Uterus (tissue), 4 donors: ENCODE measurements at places on chromosomes 16 and 17.
A peak's percentile ranks its signal among the peaks of the same experiment; 100 is the strongest.

DNA sequence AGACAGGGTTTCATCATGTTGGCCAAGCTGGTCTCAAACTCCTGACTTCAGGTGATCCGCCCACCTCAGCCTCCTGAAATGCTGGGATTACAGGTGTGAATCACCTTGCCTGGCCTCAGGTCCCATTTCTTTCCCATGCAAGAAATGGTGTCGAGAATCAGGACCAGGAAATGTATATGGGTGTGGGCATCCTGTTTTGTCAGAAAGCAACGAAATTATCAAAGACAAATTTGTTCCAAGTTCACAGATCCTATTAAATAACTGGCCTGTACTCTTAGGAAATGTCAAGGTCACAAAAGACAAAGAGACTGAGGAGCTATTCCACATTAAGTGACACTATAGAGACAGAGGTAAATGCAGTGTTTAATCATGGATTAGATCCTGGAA lies 17.1 kb upstream of the ST6GALNAC1 start:
- no peak for DNase-seq

DNA sequence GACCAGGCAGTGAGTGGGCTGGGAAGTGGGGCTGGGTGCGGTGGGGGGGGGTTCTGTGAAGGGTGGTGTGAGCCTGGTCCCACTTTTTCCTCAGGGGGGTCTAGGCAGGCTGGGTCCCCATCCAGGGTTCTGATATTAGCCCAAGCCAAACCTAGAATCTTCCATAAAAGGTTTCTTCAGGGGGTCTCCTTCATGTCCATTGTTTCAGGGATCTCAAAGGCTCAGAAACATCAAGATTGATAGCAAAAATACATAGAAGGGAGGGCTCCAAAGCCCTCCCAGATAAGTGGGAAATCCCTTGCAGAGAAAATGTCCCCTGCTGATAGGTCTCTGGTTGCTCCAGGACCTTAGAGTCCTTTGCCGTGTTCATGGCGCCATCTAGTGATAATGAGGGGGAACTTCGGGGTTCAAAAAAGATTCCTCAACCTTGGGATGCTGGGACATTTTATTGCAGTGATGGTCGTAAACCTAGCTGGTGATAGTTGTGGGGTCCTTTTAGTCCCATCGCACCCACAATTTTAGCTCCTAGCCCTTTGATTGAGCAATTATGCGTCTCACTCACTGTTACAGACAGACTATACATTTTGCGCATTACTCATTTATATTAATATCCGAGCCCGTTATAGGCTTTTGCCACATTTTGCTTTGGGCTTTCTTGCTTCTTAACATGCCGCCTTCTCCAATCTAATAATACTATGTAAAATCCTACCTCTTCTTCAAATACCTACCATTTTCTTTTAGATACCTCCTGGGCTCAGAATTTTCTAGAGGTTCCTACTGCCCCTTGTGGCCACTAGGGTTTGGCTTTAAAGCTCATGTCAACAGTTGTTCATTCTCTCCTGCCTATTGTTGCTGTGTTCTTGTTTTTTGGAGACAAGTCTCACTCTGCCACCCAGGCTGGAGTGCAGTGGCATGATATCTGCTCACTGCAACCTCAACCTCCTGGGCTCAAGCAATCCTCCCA lies 35.1 kb downstream of the IGF2BP1 start:
- peak; percentile 30 for DNase-seq

DNA sequence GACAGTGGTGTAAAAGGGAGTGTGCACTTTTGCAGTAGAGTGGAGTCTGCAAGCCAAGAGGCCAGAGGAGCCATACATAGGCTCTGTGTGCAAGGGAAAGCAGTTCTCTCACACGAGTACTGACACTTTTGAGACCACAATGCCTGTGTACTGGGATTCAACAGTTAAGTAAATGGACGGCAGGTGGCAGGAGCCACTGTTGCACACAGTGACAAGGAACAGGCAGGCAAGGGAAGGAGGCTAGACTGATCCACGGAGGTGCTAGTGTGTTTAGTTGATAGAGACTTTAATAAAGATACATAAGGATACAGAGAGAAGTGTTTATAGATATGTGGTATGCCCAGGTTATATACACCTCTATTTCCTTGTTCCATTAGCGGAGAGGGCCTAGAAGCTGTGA lies 67.0 kb downstream of the MPRIP start:
- no peak for DNase-seq

GRCh38 chr17:36070427-36070826 lies 6.4 kb downstream of the CCL18 start:
- DNase-seq, result no peak

DNA sequence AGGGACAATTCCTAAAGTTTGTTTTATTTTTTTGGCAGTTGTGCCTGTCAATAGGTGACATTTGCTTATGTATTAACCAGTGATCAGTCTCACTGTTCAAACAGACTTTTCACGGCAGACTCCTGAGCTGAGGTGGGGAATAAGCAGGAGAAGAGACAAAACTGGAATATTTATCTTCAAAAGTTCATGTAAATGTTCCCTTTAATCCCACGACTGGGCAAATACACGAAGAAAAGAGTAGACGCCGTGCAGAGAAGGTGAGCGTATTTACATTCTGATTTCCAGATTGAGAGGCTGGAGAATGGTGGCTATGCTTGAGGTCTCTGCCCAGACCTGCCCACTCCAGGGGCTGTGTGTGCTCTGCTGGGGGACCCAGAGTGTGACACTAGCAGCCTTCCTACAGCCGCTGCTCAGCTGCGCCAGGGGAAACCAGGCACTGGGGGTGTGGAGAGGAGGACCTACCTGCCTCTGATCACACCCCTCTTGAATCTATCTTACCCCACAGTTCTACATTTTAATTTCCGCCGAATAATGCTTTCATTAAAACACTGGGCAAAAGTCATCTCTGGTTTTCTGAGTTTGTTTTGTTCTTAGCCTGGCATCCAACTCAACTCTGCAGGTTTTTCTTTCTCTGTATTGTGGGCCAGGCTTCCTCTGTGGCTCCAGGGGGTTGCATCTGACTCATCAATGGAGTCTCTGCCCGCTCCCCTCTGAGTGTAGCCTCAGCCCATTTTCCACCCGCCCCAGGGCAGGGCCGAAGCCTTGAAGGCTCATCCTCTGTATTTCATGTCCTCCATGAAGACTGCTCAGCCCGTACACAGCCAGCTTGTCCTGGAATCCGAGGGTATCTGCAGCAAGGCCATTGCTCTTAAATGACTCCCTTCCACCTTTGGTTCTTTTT lies 237.1 kb downstream of the NTN1 start:
- DNase-seq, result no peak

DNA sequence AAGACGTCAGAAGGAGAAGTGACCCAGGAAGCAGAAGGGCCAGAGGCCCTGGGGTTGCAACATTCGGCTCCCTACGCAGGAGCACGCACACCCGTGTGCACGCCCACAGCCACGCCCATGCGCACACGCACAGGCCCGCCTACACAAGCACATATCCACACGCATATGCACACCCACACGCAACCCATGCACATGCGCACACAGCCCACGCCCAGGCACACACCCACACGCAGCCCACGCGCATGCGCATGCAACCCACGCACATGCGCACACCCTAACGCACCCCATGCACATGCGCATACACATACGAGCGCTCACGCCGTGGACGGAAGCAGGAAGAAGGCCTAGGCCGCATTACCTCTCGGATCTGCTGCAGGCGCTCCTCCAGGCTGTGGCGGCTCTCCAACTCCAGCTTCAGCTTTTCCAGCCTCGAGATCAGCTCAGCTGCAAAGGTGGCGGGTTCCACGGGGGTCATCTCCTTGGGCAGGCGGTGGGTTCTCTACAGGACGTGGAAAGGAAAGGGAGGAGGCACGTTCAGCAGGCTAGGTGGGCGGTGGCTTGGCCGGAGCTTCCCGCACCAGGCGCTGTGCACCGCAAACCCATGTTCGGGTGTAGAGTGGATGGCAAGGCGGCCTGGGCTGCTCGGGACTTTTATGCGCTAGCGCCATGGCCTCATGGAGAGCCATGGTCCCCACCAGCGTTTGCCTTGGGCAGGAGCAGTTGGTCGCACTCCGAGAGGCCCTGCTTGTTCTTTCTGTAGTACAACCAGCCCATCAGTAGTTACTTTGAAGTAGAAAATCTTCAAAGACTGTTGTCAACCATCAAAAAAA lies 23.4 kb downstream of the AXIN2 start:
- no peak for DNase-seq

DNA sequence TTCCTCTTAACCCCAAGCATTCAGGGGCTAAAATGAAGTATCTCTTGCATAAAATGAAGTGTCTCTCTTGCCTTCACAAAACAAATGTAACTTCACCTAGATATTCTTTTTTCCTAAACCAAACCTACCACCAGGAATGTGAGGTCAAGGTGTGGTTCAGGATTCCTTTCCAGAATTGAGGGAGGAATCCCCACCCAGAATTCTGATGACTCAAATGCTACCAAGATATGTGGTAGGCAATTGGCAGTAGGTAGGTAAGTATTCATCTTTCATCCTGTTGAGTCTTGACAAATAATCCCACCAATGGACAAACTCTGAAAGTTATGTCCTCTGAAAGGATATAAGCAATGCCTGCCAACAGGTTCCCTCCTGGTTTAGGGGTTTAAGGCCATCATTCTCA lies 26.2 kb downstream of the TRIM16 start:
- no peak for DNase-seq

DNA sequence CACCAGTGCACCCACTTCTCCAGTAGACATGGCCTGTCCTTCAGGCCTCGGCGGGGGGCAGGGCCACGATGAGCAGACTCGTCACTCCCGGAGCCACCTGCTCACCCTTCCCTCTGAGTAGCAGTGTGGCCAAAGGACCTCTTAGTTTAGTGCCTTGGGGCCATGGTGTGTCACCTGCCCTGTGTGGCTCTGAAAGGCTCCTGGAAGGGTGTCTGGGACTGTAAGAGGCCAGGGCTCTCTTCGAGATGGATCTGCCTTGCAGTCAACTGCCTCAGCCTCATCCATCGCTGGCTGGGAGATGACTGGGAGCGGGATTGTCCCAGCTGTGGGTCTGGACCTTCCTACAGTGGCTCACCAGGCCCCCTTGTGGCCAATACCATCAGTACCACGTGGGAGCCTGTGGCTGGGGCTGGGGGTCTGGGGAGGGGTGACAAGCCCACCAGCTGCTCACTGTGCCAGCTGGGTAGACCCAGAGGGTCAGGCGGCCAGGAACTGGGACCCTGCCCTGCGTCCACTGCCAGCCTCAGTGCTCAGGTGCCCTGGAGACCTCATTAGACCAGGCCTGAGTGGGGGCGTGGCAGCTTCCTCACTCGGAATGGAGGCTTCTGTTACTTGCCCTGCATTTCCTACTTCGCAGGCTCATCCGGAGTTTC lies 133.4 kb downstream of the OR1D5 start:
- DNase-seq, result no peak

- no peak for DNase-seq
Observed at GRCh38 chr16:1953734-1954133, 755 bp downstream of the RPL3L start.

- no peak for DNase-seq
Observed at GRCh38 chr17:19678581-19679453, 30.3 kb downstream of the ALDH3A2 start.

GRCh38 chr17:13306310-13306962 lies 288.6 kb upstream of the ELAC2 start:
- DNase-seq, result no peak

DNA sequence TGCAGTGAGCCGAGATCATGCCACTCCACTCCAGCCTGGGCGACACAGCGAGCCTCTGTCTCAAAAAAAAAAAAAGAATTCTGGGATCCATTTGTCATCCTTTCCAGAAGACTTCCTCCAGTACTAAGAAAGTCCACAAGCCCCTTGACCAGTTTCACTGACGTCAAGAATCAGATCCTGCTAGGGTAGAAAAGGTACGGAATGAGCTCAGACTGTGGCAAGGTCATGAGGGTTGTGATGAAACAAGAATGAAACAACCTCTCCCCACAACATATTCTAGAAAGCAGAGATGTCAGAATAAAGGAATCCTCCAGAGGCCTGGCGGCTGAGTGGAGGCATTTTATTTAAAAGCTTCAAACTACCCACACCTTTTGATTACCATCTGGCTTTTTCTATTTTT lies 29.9 kb downstream of the TRAF4 start:
- DNase-seq, result no peak

- DNase-seq, result no peak
Observed at GRCh38 chr17:78478757-78479297, 98.4 kb downstream of the DNAH17 start.

DNA sequence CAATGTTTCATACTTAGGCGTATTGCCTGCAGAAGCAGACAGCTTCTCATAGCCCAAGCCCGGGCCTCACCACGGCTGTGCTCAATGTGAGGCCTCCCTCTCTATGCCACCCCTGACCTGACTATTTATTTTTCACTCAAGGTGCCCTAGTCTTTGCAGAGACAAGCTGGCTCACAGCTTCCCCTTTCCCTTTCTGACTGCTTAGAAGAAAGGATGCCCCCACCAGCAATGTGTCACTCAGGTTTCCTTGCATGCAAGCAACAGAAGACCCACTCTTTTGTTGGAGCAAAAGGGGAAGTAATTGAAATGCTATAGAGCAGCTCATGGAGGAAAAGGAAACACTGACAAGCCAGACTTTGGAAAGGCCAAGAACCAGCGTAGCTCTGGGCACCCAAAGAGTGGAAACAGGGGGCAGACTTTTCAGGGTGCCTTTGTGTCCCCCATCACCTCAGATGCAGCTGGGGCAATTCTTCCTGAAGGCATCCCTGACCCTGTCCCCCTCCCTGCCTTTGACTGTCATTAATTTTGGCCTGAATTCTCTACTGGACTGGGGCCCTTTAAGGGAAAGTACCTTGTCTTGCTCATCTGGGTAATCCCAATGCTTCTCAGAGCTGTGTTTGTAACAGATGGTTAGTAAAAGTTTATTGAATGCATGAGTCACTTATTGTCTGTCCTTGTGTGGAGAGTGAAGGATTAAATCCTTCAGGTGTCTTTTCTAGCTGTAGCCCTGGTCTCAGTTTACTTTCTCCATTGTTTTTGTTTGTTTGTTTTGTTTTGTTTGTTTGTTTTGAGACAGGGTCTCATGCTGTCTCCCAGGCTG lies 17.8 kb downstream of the RGS9 start:
- DNase-seq, result no peak

GRCh38 chr16:11308493-11309283 lies 27.6 kb upstream of the PRM1 start:
- no peak for DNase-seq

- peak; percentile 64 for DNase-seq
Observed at GRCh38 chr17:82236142-82236971, 7.5 kb downstream of the SLC16A3 start.

GRCh38 chr16:48454051-48454450 lies 68.8 kb upstream of the SIAH1 start:
- no peak for DNase-seq

DNA sequence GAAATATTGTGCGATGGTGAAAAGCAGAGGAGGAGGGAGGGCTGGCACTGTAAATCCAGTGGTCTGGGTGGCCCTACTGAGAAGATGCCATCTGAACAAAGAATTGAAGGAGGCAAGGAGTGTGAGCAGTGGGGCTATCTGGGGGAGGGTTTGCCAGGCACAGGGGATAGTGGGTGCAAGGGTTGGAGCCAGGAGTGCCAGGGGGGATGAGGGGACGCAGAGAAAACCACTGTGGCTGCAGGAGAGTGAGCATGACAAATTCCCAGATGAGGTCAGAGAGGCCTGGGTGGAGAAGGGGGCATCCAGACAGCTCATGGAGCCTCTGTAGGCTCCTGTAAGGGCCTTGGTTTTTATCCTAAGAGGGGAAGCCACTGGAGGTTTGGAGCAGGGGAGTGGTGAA lies 4.8 kb downstream of the XYLT2 start:
- DNase-seq, result no peak
